Putamen (tissue), 1 donor: ENCODE measurements at places on chromosomes 2 and 18.

GRCh38 chr18:40243607-40244006 lies 1711.4 kb upstream of the PIK3C3 start:
- DNase-seq, result no peak

GRCh38 chr2:239990966-239991365 lies 34.2 kb downstream of the NDUFA10 start:
- DNase-seq, result no peak

GRCh38 chr2:104703669-104704068 lies 150.2 kb upstream of the POU3F3 start:
- peak; percentile 21 for DNase-seq

DNA sequence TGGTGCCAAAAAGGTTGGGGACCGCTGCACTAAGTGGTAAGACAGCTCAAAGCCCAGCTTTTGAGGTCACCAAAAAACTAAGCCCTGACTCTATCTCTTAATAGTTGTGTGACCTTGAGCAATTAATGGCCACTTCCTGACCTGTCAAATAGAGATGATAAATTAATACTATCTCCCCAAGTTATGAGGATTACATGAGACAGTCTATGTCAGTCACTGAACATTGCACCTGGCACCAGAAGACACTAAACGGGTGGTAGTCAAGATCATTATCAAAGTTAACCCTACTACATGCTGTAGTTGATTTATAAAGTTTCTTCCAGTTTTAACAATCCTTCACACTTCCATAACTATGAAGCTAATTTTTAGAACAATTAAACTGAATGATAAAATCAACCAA lies 36.5 kb downstream of the STPG4 start:
- no peak for DNase-seq

DNA sequence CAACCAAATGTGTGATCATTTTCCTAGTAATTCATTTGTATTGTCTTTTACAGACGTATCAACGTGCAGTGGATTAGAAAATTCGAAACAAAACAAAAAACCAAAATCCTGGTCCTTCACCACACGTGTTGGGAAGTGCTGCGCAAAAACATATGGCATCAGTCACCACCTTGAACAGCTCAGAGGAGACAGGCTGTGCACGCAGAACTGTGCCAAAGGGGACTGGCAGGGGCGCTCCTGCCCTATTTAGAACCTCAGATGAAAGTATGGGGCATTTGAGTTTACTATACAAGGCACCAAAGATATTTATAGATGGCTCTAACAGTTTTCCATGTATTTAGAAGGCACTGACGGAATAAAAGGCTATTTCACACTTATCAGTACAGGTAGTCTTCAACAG lies 42.3 kb downstream of the NOL10 start:
- DNase-seq, result no peak

- no peak for DNase-seq
Measured at GRCh38 chr2:241232736-241233575, 44.5 kb downstream of the ANO7 start.

GRCh38 chr2:29755233-29755632 lies 166.2 kb downstream of the ALK start:
- DNase-seq, result no peak

GRCh38 chr2:107534926-107535325 lies 291.8 kb upstream of the RGPD4 start:
- no peak for DNase-seq

DNA sequence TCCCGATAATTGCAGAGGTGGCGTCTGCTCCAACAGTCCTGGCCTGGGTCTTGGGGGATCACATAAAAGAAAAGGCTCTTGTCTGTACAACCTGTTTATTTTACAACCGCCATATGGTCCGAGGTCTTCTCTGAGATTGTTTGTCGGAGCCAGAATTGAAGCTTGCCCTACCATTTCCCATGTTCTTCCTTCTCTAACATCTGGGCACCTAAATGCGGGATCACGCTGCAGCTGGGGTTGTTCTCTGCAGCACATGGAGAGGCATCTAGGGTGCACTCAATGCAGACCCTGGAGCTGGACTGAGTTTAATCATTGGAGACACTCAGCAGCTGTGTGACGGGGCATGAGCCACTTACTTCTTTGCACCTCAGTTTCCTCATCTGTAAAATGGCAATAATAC lies 107.7 kb downstream of the ACKR3 start:
- DNase-seq, result no peak

- no peak for DNase-seq
Measured at GRCh38 chr18:12057419-12058039, 36.1 kb upstream of the ANKRD62 start.

DNA sequence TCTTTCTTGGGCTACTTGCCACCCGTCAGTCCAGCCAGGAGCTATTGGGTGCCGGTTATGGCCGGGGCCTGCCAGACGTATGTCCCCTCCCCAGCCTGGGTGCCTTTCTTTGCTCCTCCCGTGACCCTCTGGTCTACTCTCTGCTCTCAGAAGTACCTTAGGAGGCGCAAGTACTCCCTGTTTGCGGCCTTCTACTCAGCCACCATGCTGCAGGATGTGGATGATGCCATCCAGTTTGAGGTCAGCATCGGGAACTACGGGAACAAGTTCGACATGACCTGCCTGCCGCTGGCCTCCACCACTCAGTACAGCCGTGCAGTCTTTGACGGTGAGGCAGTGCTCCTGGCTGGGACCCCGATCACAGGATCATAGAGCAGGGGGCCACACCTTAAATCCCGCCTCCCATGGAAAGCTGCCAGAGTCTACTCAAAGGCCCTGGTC lies 99.5 kb downstream of the DYSF start:
- DNase-seq, result no peak

DNA sequence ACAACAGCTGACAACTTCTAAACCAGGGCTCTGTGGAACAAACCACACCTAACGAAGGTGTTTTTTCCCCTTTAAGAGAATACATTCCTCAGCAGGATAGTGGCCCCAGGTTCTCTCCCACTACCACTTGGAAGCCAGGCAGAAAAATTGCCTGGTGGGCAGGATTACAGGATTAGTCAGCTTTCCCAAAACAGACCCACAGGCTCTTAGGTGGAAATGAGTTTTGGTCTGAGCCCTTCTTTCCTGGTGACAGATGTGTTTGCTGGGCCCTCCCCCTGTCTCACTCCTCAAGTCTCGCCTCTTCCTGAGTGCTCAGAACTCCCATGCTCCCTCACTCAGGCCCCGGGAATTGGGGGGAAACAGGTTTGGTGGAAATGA lies 139.4 kb upstream of the HAAO start:
- no peak for DNase-seq

DNA sequence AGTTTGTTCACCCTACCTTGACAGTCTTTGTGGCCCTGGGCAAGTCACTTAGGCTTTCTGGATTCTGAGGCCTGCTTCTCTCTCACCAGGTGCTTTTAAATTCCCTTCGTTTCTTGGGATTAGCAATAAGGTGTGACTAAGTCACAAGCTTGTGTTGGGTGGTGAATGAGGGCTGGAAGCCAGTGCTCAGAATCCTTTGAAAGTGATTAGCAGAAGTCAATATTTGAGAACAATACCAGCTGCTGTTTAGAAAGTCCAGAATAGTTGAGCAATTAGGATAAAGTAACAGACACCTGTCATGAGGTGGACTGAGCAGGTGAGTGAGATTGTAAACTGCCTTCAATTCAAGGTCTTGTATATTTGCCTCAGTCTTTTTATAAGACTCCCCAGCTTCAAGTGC lies 19.3 kb upstream of the MGAT5 start:
- no peak for DNase-seq

DNA sequence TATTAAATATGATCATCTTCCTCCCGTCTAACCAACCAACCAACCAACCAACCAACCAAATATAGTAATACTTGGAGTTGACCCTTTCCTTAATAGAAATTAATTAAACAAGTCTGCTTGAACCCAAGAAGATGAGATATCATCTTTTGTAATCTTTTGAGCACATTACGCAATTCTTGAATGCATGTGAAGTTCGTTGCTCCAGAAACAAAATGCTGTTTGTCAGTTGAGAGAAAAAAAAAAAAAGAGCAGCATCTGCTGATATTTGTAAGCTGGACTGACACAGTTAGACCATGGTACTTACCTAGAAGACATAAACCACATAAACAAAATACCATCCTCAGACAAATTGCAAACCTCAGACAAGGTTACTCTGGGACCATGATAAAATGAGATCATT lies 9.2 kb upstream of the SERPINB2 start:
- DNase-seq, result no peak

- no peak for DNase-seq
Measured at GRCh38 chr18:49546278-49546677, 15.6 kb upstream of the LIPG start.

- DNase-seq, result no peak
Measured at GRCh38 chr18:30016179-30016578, 1026.4 kb downstream of the DSC3 start.

GRCh38 chr2:172431463-172431862 lies 4.1 kb downstream of the ITGA6 start:
- peak; percentile 55 for DNase-seq

DNA sequence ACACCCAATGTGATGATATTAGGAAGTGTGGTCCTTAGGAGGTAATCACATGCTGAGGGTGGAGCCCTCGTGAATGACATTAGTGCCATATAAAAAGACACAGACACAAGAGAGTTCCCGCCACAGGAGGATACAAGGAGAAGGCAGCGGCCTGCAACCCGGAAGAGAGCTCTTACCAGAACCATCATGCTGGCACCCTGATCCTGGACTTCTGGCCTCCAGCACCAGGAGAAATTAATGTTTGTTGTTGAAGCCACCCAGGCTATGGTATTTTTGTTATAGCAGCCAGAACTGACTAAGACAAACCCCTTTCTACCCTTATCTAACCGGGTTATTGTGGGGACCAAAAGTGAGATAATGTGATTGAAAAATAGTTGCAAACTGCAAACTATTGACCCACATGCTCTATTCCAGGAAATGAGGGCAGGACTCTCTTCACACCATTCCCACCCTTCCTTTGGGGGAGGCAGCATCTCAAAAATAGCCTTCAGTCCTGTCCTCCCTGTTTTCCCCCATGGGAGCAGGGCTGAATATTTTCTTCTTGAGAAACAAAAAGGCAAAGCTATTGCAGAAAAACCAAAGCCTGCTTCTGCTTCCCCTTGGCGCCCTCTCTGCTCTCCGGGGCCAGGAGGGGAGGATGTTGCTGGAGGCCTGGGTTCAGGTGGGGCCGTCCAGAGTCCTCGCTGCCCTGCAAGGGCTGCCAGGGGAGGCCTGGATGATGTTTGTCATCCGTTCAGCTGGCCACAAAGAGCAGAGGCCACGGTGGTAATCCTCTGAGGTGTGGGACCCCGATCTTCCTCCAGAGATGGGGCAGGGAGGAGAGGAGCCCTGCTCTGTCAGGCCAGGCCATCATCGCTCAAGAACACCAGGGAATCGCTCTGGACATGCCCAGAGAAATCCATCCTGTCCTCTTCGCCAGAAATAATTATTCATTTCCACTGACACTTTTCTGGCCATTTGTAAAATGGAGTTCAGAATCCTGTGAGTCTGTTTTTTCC lies 73.8 kb upstream of the HAAO start:
- DNase-seq, result no peak

DNA sequence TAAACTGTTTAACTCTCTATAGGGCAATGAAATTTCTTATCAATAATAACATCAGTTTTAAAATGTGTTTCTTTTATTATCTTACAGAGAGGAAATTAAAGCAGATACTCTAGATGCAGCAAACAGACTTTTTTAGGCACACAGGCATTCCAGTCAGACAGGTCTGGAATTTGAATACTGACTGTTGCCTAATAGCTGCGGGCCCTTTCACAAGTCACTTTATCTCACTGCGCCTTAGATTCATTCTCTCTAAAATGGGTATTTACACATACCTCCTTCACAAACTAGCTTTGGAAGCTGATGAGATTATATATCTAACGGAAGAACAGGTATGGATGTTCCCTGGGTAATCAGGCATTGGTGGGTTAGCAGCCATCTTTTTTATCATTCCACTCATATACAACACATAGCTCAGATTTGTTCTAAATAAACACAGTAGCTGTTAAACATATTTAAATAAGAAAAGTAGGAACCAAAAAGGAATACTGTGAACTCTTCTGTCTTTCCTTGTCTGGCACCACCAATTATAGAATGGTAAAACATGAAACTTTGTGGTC lies 104.2 kb downstream of the LRP2 start:
- no peak for DNase-seq

DNA sequence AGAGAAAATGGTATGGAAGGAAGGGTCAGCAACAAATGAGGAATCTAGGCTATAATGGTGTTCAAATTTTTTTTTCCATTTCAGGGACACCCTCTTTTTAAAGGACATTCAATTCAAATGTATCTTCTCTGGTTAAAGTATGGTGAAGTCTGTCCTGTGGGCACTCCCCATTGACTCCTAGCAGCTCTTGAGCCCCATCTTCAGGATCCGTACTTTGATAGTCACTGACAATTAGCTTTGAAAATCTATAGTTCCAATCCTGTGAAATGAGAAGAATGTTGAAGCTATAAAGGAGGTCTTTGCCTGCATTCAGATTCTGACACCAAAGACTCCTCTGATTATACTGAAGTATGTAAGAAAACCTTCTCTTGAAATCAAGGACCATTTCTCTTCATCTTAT lies 43.3 kb downstream of the KCNH7 start:
- no peak for DNase-seq

DNA sequence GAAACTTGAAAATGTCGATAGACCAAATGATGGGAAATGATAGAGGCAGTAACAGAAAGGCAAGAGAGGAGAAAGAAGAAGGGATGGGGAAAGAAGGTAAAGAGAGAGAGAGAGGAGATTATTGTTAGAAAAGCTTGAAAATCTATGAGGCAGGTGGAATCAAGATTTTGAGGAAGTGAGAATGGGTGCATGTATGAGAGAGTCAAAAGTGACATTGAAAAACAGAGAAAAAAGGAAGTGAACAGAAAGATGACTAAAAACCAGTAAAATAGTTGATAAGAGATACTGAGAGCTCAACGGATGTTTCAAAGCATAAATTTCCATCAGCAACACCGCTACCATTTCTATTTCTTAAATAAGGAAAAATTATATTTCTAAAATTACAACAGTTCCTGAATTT lies 327.4 kb upstream of the CWC22 start:
- no peak for DNase-seq

DNA sequence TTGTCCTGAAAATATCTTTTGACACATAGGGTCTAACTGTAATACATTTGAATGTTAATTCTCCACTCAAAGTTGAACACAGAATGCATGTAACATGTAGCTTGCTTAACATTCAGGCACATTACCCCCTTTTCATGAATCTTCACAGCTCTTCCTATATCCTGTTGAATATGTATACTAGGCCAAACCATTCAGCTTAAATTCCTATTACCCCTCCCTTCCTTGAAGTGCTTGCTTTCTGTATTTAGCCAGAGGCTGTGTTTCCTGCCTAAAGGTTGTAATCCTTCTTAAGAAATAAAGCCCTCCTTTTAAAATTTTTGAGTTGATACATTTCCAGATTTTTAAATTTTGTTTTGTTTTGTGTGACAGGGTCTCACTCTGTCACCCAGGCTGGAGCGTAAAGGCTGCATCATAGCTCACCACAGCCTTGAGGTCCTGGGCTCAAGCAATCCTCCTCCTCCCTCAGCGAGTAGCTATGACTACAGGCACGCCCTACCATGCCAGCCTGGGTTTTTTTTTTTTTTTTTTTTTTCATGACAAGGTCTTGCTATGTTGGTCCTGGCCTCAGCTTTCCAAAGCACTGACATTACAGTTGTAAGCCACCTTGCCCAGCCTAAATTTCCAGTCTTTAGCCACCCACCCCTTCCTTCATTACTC lies 357.6 kb downstream of the DSC3 start:
- no peak for DNase-seq

GRCh38 chr18:6776188-6776587 lies 46.7 kb downstream of the ARHGAP28 start:
- no peak for DNase-seq

- DNase-seq, result no peak
Measured at GRCh38 chr18:26227051-26227670, 916 bp downstream of the TAF4B start.
